Hindlimb muscle (tissue), 1 donor: ENCODE measurements at places on chromosomes 2 and 18. TPM values are rescaled to one million over a fixed set of nuclear protein-coding genes. Genes with fewer than 3 reads are reported as not detected.
A peak's percentile ranks its signal among the peaks of the same experiment; 100 is the strongest.

DNA sequence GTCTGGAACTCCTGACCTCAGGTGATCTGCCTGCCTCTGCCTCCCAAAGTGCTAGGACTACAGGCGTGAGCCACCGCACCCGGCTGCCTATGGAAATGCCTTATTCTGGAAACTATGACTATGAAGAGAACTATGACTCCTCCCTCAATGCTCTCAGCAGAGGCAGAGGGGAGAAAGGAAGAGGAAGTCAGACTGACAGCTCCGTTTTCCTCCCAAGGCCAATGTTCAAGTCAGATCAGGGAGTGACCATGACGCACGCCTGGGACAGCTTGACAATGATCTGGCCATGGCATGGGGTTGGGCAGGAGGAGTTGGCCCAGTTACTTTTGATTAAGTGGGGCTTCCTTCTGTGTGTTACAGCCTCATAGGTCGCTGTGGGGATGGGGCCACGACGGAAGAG lies 44.3 kb upstream of the MRPL33 start:
- DNase-seq, result no peak

ST8SIA5 gene
- 6.9 TPM for polyA plus RNA-seq

DNA sequence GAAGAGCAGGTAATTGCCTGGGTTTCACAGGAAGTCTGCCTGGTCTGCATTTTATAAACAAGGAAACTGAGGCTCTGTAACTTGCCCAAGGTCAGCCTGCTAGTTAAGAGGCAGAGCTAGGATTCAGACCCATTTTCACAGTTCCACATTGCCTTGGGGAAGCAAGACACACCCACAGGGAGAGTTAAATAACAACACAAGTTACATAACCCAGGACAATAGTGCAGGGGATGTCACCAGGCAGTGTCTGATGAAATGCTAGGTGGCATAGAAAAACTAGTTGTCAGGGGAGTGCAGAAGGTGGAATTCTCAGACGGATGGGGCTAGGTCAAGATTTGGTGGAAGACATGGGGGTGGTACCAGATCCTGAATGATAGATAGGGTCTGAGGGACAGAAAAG lies 69.7 kb downstream of the PRKCE start:
- DNase-seq, result no peak

- peak; percentile 20 for DNase-seq
Observed at GRCh38 chr2:238061315-238062202, 758 bp downstream of the SCLY start.

NYAP2 gene
- polyA plus RNA-seq, result 0.59 TPM

- no peak for DNase-seq
Observed at GRCh38 chr2:190178066-190178722, 115.7 kb upstream of the MSTN start.

ADAM23 gene
- polyA plus RNA-seq, result 8.2 TPM

- no peak for DNase-seq
Observed at GRCh38 chr18:9846162-9846925, 39.4 kb upstream of the TXNDC2 start.

GRCh38 chr2:165376571-165376975 lies 92.9 kb upstream of the CSRNP3 start:
- DNase-seq, result no peak

DNA sequence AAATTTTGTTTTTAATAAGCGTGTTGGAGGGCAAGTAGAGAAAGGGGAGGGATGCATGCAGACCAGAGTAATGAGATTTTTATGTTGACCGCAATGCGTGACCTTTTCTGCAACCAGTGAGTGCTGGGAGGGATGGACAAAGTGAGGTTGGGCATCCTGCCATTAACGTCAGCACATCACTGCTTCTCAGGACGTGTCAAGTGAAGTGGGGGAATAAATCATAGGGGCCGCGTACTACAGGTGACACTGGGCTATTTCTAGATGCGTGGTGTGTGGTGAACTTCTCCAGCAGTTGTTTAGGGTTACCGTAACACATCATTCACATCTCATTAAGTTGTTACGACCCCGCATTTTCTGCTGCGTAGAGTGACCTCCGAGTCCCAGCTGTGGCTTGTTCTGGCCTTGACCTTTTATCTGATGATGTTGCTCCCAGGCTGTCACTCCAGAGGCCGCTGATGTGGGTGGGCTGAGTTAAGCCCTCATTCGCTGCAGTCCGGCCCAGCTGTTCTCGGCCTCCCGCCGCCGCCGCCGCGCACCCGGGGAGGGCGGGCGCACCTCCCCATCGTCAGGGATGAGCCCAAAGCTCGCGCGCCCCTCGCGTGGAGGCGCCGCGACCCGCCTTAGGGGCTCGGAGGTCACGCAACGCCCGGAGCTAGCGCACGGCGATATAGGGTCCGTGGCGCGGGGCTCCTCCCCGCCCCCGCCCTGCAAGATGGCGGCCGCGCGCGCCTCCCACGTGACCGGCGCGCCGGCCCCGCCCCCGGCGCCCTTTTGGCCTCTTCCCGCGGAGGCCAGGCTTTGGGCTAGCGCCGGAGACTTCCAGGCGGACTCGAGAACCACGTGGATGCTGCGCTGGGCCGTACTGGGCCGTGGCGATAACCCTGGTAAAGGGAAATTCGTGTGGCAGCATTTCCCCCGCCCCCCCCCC lies 3.5 kb downstream of the ZCCHC2 start:
- peak; percentile 87 for DNase-seq
